T-cell (primary cell): ENCODE measurements at places on chromosomes 5 and 9.
A peak's percentile ranks its signal among the peaks of the same experiment; 100 is the strongest.

DNA sequence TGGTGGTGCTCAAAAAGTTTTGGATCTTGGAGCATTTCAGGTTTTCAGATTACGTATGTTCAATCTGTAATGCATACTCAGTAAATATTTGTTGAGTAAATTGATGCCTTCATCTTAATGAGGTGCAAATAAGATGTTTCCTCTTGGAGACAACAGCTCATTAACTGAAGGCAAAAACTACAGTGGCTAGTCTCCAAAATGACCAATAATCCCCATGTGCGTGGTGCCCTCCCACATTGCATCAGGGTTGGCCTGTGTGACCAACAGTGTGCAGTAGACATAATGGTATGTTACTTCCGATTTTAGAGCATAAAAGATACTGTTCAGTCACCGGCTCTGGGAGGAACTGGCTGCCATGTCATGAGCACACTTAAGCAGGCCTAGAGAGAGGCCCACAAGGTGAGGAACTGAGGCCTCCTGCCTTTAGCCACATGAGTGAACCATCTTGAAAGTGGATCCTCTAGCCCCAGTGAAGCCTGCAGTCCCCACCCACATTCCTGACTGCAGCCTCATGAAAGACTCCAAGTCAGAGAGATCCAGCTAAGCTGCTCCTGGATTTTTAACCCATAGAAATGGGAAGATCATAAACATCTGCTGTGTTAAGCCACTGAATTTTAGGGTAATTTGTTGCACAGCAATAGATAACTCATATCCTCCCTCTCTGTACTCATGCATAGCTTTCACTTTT, 55.7 kb downstream of the LIFR start:
- DNase-seq = no peak

DNA sequence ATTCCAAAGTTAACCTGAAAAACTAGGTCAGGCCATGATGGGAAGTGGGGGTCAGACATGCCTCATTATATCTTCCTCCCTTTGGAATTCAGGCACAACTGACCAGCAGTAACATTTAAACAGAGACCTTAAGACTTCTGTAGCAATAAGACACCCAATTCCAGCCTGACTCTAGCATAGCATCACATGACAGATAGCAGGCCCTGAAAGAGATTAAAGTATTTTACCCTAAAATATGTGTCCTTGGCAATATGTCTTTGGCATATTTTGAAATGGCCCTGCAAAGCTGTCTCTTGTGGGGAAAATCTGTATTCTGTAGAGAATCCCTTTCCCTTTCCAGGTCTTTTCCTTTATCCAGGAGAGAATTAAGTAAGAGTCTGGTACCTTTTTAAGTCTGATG, 34.3 kb downstream of the S1PR3 start:
- DNase-seq = no peak

DNA sequence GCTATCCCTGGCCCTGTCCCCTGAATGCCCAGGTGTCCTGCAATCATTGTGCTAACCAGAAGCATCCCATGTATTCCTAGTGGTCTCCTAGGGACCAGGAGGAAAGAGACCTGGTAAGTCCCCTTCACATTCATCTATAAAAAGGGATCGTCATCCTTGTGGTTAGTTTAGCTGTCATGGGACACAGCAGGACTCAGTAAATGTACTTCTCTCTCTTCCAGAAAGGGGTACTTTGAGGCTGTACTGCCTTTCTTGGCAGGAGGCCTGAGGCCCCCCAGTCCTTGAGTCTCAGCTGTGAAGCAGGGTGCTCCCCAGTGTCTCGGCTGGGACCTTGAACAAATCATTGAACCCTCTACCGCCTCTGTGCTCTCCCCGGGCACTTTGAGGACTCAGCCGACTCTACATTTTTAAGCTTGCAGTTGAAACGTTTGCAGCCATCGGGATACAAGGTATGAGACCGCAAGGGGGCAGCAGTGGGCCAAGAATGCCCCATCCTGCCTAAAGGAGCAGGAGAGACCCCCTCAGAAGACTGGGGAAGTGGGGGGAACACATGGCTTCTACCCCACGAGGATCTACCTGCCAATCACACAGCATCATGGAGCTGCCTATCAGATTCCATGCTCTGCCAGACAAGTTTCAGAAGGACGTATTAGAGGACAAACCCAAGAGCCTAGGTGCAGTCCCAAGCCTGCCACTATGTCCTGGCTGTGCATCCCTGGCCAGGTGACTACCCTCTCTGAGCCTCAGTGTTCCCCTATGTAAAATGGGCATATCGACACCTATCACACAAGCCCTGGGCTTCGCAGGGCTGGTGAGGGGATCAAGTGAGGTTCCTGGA, 2.4 kb upstream of the PHYKPL start:
- DNase-seq = peak; percentile 57

DNA sequence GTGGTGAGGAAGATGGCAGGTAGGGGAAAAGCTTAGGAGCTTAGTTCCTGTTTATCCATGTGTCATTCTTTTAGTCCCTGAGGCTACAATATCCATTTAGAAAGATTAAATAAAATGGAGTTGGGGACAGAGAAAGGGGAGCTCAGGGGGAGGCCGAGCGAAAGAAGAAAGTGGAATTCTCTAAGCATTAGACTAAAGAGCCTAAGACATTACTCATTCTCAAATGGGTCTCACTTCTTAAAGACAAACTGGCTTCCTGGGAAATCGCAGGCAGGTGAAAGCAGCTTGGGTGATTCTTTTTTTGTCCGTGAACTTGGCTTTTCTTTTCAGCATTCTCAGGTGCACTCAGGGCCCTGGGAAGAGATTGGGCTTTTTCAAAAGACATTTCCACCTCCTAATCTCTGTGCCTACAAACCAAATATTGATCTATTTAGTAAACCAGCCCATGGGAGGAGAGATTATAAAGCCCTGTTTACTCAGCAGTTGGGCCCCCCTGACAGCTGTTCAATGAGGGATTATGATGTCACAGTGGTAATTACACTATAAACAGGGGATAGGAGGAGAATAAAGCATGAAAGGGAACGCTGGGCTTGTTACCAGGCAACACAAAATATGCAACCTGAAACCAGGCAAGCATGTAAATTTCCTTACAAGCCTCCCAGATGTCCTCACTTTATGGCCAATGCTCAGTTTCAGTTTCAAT, 584.0 kb downstream of the ACTL7B start:
- DNase-seq = no peak

DNA sequence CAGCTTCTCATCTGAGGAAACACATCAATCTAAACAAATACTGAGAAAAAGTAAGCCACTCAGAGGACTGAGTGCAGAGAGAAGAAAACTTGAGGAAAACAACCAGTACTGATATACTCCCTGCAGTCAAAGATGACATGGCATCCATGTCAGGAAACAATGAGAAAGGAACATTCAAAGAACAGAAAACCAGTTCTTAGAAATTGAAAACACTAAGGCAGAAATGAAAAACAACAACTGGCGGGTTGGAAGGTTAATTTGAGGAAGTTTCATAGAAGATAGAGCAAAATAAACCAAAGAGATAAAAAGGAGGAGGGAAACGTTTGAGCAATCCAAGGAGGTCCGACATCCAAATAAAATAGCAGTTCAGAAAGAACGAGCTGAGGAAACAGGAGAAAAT, 475.2 kb downstream of the HINT1 start:
- DNase-seq = no peak

GRCh38 chr5:78518365-78519197, 130.0 kb downstream of the LHFPL2 start:
- no peak for DNase-seq

DNA sequence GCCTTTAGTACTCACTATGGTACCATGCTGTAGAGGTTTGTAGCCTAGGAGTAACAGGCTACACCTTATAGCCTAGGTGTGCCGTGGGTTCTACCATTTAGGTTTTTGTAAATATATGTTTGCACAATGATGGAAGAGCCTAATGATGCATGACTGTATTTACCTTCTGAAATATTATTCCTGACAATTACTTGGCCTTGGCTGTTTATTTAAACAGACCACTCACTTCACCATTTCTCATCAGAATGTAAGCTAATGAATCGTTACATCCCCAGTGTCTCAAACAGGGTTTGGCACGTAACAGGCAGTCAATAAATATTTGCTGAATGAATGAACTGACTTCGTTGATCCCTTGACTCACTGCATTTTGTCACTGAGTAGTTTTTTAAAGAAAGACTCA, 93.1 kb downstream of the MED27 start:
- no peak for DNase-seq

- DNase-seq = no peak
Observed at GRCh38 chr5:38680094-38680825, 123.8 kb upstream of the LIFR start.

GRCh38 chr5:102107865-102108264, 188.2 kb downstream of the SLCO4C1 start:
- no peak for DNase-seq

DNA sequence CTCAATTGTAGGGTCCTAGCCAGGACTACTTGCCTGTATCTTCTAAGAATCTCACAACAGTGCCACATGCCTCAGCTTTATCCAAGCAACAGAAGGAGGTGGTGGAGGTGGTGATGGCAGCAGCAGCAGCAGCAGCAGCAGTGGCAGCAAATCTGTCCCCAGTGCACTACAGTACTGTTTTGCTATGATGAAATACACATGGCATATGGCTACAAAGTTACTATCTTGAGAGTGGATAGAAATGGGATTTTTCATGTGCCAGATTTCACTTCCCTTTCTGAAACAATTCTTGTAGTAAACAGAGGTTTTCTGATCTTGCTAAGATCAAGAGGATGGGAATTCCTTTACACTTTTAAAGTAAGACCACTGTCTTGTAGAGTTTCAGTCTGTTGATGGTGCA, 8.1 kb upstream of the CYSTM1 start:
- no peak for DNase-seq

GRCh38 chr9:79236466-79236865, 335.3 kb upstream of the TLE4 start:
- DNase-seq = no peak

DNA sequence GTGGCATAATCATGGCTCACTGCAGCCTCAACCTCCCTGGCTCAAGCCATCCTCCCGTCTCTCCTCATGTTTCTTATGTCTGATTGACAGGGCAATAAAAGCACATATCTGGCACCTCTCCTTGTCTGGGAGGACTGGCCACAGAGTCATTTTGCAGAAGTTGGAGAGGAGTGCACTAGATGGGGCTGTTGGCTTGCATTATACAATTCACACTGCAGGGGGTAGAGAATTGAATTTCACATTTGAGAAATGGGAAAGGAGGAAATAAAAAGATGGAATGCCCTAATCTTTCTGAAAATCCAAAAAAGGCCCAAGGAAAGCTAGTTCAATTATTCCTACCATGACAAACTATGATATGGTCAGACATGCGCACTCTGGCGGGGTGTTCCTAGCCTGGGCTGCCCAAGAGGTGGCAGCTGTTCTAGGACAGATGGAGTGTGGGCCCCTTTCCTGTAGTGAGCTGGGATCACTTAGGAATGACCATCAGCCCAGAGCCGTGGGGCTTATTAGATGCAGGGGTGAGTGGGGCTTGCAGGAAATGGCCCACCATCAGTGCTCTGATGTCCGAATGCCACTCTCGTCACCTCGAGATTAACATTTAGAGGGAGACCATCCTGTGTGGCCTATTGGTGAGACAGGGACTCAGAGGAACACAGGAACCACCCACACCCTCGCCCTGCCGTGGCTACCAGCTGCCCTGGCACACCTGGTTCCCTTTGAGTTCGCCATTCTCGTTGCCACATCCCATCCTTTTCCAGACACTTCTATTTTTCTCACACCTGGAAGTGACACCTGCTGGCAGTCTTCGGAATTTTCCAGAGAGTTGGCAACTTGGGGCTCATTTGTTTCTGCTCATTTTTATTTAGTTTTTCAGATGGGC, 21.8 kb upstream of the ANKRD18A start:
- no peak for DNase-seq

DNA sequence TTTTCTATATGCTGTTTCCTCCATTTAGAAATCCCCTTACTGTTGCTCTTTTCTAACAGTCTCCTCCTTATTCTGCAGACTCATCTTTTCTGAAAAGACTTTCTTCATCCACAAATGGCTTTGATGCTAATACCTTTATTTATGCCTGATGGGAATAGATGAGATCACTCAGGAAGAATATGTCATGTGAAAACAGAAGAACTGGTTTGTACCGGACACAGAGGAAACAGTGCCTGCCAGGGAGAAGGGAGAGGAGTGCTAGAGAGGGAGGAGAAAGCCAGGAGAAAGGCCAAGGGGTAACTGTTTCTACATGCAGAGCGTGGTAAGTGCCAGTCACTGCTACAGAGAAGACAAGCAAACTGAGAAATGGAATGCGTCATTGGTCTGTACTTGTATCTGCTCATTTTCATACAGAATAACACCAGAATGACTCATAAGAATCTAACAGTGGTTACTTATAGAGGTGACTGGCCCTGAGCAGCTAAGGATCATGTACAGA, 45.9 kb upstream of the PJA2 start:
- DNase-seq = no peak

DNA sequence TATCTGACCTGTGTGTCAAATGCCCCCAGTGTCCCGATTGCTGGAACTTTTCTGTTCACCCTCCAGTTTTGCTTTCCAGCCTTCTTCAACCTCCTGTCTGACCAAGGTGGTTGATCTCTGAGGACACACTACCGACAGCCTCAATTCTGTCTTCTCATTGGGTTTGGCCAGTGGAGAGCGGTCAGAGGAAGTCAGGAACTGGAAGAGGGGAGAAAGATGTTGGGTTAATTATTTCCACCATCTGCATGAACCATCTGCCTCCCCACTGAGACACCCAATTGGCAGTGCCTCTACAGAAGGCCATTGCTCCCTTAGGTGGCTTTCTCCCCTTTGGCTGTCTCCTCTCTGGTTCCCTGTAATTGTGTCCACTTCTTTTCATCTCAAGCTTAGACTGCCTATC, 154.3 kb upstream of the RAI14 start:
- DNase-seq = no peak

DNA sequence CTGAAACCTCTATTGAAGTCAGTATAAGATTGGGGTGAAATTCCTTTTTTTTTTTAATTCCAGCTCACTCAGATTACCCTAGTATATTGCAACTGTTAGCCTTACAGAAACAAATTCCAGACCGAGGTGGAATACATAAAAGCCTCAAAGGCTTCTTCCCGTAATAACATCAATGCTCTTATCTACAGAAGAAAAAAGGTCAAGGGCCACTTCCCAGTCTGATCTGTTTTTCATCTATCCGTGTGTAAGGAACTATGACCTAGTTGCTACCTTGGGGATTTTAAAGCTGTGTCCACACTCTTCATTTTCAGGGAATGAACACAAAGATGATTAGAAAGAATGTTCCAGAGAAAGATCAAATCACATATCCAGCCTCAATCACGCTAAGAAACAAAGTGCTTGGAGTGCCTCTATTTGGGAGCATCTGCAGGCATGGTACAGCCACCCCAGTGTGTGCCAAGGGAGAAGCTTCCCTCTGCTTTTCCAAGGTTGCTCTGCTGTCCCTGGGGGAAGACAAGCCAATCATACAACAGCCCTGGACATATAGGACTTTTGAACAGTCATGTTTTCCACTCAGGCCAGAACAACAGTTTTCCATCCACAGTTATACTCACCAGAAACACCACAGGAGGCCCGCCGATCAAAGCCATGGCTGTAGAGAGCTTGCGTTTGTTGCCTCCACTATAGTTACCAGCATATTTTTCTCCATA, 23.5 kb downstream of the NIPSNAP3B start:
- DNase-seq = no peak

DNA sequence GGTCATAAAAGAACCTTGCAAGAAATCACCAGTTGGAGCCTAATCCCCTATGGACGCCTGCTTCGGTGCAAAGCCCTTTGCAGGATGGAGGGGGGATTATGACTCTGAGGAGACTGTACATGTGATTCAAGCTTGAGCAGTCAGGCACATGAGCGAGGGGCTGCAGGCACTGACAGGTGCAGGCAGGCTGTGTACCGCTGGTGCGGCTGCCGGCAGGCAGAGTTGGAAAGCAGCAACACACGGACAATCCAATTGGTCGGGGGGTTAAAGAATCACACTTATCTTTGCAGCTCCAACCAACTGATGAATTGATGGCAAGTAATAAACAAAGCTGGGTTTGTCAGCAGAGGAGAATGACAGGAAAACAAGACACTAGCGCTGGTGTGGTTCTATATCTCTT, 5.7 kb downstream of the WHRN start:
- DNase-seq = no peak
